Suppressor macrophage treated with lipopolysaccharide for 4 hours (primary cell): ENCODE measurements at places on chromosomes 5 and 9.

GRCh38 chr5:56010431-56010830, 15.7 kb upstream of the IL6ST start:
- DNase-seq, result no peak

DNA sequence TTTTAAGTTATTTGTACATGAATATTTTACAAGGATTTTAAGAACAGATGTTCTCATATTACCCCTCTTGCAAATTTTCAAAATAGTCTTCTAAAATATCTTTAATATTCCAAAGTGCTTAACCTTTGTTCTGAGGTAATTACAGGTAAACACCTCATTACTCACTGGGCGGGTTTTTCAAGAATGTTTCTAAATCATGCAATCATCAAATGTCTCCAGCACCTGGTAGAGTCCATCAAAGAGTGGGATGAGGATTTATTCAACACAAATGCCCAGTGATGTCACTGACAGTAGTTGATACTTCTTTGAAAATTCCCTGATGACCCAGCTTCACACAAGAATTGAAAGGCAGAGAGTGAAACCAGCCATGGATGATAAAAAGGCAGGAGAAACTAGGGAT, 114.4 kb downstream of the SEC61B start:
- no peak for DNase-seq

- DNase-seq, result no peak
These were observed 55.9 kb downstream of the SECISBP2 start for GRCh38 chr9:89374176-89374575.

DNA sequence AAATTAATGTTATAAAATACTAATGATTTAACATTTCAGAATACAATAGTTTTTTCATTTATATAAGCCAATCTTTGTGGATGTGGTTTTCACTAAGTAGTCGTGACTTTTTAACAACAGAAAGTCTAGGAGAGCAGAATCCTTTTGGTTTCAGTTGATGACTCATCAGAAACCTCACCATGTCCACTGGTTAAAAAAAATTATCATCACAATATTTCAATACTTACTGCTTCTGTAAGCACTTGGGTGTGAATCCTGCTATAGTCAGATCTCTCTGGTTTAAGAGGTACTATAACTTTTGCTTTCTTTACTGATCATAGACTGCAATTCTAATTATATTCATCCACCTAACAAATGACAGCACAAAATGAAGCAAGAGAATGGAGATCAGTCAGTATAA, 77.2 kb downstream of the MRPS30 start:
- no peak for DNase-seq

DNA sequence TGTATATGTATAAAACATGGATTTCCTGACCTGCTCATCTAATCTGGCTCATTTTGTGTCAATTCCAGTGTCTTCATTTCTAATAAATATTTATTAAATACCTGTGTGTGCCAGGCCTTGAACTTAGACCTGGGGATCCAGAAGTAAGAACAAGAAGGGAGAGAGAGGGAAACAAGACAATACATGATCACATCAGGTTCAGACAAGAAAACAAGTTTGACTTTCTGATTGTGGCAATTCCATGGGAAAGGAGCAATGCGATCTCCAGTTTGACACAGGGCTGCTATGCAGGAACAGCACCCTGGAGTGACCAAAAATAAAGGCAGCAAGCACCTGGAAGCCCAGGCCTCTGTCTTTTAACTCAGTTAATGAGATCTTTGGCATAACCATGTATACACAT, 198.1 kb upstream of the ACTBL2 start:
- DNase-seq, result no peak

DNA sequence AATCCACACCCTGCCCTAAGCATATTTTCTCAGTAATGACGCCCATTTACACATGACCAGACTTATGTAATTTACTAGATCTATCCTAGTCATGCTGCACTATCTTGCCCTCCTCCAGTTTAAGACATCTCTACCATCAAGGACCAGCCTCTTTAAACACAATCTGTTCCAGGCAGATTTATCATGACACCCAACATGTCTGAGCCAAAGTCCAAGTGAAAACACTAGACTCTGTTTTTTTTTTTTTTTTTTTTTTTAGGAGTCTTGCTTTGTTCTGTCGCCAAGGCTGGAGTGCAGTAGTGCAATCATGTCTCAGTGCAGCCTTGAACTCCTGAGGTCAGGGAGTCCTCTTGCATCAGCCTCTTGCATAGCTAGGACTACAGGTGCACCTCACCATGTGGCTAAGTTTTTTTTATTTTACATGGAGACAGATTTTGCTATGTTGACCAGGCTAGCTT, 354.6 kb downstream of the ARRDC3 start:
- no peak for DNase-seq

DNA sequence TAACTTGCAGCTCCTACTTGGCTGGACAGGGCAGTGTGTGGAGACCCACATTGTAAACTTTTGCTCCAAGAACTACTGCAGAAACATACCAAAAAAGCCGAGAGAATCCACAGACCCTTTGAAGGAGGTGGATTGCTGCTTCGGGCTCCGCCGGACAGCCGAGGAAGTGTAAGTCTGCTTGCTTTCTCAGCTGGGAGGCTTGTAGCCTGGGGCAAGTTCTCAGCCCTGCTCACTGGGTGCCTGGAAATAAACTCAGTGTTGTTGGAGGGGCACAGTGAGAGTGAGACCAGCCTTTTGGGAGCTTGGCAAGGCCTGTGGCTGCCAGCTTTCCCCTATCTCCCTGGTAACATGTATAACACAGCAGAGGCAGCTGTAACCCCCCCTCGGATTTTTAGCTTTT, 215.6 kb downstream of the SYK start:
- no peak for DNase-seq

GRCh38 chr9:35538361-35539234, 48.7 kb downstream of the RUSC2 start:
- DNase-seq, result peak; percentile 75

DNA sequence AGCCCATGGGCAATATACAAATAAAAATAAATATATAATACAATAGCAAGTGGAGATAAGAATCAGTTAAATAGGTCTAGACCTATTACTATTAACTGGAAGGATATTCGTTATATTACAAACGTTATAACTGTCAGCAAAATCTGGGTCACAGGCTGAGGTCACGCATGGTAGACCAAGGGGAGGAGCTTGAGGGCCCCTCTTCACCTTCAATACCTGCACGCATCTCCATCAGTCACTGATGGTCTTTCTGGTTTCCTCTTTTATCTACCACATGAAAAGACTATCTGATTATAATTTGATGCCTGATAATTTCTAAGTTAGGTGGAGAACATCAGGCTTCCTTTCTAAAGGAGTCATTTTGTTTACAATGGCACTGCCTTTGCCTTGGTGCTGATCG, 43.2 kb downstream of the MAT2B start:
- no peak for DNase-seq

DNA sequence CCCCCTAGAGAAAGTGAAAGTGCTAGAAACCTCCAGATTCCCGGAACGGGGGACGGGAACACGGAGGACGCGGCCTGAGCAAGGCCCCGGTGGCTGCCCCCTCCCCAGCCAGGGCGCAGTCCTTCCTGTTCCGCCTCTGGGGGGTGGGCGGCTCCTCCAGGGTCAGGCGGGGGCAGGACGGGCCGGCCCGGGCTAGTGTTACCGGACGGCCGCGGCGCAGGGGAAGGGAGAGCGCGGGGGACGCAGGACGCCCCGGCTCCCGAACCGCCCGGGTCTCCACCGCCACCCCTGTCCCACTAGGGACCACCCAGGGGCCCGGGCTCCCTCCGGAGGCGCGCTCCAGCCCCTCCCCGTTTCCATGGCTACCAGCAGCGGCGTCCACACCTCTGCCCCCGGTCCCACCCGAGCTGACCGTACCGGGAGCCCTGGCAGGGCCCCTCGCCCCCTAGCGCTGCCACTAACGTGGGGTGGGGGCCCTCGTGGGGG, 579 bp downstream of the SLC12A7 start:
- DNase-seq, result peak; percentile 60

GRCh38 chr5:60959156-60959555, 14.2 kb downstream of the NDUFAF2 start:
- peak; percentile 35 for DNase-seq

- no peak for DNase-seq
These were observed 36.4 kb upstream of the DAPK1 start for GRCh38 chr9:87461256-87461655.

- DNase-seq, result peak; percentile 8
These were observed 56.5 kb upstream of the ZNF354A start for GRCh38 chr5:178786859-178787499.

DNA sequence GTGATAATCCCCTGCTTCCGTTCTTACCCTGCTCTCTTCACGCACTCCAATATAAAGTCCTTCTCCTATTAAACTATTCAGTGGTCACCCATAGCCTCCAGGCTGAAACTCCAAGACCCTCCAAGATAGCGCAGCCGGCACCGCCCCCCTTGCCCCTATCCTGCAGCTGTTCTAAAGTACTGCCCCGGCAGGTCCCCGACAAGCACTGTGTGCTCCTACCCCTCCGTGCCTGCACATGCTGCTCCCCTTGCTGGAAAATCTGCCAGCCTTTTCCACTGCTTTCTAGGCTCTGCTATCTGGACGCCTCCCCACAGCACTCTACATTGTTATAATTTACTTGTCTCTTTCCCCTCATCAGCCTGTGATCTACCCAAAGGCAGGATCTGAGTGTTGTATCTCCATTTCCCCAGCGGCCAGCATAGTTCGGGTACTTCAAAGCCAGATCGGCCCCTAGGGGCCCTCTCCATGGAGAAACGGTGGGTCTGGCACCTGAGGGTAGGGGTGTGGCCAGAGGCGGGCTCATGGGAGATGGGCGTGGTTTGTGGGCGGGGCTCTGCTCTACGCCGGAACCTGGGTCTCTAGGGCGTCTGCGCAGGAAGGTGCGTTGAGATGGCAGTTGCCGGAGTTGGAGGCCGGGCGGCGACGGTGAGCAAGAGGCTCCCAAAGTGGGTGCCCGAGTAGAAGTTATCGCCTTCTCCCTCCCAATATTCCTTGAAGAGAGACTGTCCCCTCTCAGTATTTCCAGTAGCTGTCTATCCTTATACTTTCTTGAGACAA, 83.5 kb upstream of the RUSC2 start:
- DNase-seq, result no peak

DNA sequence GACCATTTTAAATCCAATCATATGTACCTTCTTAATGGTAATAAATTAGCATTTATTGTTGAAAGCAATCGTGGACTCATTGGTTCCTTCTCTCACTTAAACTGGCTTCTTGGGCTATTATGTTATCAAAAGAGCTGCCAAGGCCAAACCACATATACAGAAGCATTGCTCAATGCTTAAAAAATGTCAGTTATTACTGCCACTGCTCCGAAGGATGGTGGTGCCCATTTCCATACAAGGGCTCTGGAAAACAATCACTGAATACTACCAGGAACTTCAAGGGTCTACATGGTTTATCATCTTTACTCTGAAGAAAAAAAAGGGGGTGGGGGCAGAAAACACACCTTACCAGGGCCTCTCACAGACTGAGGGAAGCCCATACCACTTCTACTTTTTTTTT, 104.3 kb downstream of the GNAQ start:
- no peak for DNase-seq
